Tibial artery (tissue), 4 donors: ENCODE measurements at places on chromosomes 16 and 17.

- H3K36me3 ChIP-seq = no peaks in the 10 kb centered on the region
- H3K27ac ChIP-seq = no peak overlapping the region
- no peaks in the 10 kb centered on the region for H3K27me3 ChIP-seq
- DNase-seq = no peak
Observed at GRCh38 chr17:77767148-77767547, 191.4 kb upstream of the TNRC6C start.

- no peak for DNase-seq
- H3K4me3 ChIP-seq = no peak overlapping the region
- no peaks in the 10 kb centered on the region for H3K4me1 ChIP-seq
- H3K36me3 ChIP-seq = no peaks in the 10 kb centered on the region
Observed at GRCh38 chr17:73690676-73691075, 46.4 kb upstream of the SDK2 start.

DNA sequence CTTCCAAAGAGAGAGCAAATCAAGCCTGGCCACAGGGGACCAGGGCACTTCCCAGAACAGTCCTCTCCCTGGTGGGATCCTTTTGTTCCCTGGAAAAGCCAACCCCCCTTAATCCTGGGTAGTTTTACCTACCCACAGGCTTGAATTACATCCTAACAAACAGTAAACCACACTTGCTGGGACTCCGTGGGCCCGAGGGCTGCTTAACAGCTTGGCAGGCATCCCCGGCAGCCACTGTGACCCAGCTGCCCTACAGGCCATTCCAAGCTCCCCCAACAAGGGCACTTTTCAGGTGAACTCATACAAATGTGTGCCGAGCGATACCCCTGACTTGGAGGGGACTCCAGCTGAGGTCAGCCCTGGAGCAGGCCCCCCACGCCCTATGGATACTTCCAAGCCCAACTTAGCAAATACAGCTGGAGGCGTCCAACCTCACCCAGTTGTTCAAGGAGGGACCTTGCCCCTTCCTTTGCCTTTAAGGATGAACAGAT, 26.4 kb downstream of the ADCY9 start:
- peak overlapping the region; percentile 13 for H3K4me3 ChIP-seq
- H3K4me1 ChIP-seq = peaks cover 49% of the 10 kb centered on the region
- DNase-seq = no peak

DNA sequence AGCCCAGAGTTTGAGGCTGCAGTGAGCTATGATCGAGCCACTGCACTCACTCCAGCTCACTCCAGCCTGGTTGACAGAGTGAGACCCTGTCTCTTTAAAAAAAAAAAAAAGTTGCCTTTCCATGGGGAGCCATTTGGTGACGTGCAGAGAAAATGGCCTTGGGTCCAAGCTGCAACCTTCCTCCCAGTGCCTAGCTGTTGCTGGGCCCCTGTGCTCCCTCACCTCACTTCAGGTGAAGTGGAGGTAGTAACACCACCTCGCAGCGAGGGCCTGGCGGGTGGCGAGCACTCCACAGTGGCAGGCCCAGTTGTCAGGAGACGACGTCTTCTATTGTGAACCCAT, 17.4 kb downstream of the SYT17 start:
- no peak overlapping the region for H3K27ac ChIP-seq
- no peak for DNase-seq
- no peaks in the 10 kb centered on the region for H3K36me3 ChIP-seq
- no peak overlapping the region for H3K4me3 ChIP-seq
- H3K4me1 ChIP-seq = no peaks in the 10 kb centered on the region

DNA sequence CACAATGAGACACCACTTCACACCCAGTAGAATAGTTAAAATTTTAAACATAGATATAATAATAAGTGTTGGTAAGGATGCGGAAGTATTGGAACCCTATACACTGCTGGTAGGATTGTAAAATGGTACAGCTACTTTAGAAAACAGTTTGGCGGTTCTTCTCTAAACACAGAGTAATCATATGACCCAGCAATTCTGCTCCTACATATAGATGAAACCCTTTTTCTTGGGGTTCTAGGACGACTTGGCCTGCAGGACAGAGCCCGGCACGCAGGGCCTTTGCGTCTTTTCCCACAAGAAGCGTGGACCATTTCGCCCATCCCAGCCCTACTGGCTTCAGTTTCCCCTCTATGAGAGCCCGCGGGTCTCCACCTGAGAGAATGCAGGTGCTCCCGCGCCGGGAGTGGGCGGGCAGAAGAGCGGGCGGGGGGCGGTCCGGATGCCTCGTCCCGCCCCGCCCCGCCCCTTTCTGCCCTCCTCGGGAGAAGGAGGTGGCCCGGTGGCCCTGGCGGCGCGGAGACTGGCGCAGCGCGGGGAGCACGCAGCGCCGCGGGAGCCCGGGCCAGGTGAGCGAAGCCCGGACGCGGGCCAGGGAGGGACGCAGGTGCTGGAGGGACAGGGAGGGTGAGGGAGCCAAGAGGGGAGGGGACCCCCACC, at the start of gene SDR42E2:
TSS of gene SDR42E2 (plus strand) at position 508 of the 657 bp plus-strand sequence. CDS start 3,077 bp downstream, outside the sequence.
- H3K4me1 ChIP-seq = peaks cover 6% of the 10 kb centered on the region
- no peak within 1 kb of the TSS for H3K27ac ChIP-seq
- no peak for DNase-seq
- no peaks in the 10 kb centered on the region for H3K36me3 ChIP-seq
- H3K4me3 ChIP-seq = no peak within 1 kb of the TSS

DNA sequence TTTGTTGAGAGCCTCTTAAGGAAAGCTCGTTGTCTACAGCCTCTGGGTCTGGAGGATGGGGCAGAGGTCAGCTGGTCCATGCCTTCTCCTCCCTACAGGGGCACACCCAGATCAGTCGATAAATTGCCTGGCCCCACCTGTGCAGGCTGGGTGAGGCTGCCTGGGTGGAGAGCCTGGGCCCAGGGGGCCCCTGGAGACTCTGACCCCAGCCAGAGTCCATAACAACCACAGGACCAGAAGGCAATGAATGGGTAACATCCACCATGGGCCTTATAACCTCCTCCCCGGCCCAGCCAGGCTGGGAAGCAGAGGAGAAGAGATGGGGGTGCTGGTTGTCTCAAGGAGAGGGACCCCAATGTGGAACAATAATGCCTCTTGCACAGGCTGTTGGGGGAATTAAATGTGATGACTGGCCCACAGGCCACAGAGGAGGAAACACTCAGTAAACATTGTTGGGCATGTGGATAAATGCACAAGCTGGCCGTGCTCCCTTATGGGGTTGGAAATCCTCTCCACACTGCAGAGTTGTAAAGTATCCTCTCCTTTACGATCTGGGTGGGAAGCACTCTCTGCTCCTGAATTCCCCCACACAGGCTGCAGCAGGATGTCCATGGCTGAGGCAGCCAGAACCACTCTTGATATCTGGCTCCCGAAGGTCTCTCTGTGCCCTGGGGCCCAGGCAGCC, 56.7 kb upstream of the TOB1 start:
- DNase-seq = no peak
- H3K4me1 ChIP-seq = peaks cover 3% of the 10 kb centered on the region
- H3K27me3 ChIP-seq = no peaks in the 10 kb centered on the region

DNA sequence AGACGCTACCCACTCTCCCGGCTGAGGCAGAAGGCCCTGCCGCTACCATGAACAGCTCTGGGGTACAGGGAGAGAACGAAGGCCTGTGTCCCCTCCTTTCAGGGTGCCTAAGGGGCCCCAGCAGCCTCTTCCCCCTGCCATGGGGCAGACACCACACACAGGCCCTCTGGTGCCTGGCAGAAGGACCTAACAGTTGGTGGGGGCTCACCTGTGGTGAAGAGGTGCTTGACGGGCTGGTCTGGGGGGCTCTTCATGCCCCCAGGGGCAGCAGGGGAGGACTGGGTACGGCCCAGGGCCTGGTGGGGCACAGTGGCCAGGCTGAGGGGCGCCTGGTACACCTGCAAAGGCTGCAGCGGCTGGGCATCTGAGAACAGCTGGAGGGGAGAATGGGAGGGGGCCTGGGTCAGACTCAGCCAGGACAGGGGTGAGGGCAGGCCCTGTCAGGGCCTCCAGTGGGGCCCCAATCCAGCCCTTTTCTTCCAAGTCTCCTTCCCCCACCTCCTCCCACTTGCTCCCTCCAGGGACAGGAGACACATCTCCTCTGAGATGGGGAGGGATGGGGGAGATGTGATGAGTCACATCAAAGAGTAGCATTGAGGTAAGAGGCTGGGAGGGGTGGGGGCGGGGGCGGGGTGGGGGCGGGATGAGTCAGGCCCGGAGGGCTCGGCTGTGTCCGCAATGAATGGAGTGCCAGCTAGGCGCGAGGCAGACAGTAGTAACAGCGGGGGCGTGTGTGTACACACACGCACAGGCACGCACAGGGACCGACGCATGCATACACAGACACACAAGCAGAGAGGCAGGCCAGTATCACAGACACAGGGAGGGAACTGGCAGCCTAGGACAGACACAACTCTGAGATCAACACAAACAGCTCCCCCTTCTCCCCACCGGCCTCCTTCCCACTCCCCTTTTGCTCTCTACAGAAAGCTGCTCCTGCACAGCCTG, 16.1 kb downstream of the G6PC3 start:
- peak overlapping the region; percentile 39 for H3K27ac ChIP-seq
- peaks cover 88% of the 10 kb centered on the region for H3K36me3 ChIP-seq
- no peaks in the 10 kb centered on the region for H3K27me3 ChIP-seq
- H3K4me1 ChIP-seq = no peaks in the 10 kb centered on the region
- H3K4me3 ChIP-seq = no peak overlapping the region

- H3K4me3 ChIP-seq = no peak overlapping the region
- peaks cover 30% of the 10 kb centered on the region for H3K36me3 ChIP-seq
- peaks cover 11% of the 10 kb centered on the region for H3K4me1 ChIP-seq
- H3K27me3 ChIP-seq = no peaks in the 10 kb centered on the region
Observed at GRCh38 chr17:6643451-6644125, 2.7 kb downstream of the TXNDC17 start.

- no peaks in the 10 kb centered on the region for H3K4me1 ChIP-seq
- no peak overlapping the region for H3K4me3 ChIP-seq
- DNase-seq = no peak
- H3K27me3 ChIP-seq = no peaks in the 10 kb centered on the region
- no peaks in the 10 kb centered on the region for H3K36me3 ChIP-seq
Observed at GRCh38 chr16:51649631-51650030, 498.6 kb upstream of the SALL1 start.

- no peaks in the 10 kb centered on the region for H3K4me1 ChIP-seq
- no peak overlapping the region for H3K27ac ChIP-seq
- peaks cover 45% of the 10 kb centered on the region for H3K36me3 ChIP-seq
Observed at GRCh38 chr16:27759967-27760788, 210.2 kb downstream of the KATNIP start.

DNA sequence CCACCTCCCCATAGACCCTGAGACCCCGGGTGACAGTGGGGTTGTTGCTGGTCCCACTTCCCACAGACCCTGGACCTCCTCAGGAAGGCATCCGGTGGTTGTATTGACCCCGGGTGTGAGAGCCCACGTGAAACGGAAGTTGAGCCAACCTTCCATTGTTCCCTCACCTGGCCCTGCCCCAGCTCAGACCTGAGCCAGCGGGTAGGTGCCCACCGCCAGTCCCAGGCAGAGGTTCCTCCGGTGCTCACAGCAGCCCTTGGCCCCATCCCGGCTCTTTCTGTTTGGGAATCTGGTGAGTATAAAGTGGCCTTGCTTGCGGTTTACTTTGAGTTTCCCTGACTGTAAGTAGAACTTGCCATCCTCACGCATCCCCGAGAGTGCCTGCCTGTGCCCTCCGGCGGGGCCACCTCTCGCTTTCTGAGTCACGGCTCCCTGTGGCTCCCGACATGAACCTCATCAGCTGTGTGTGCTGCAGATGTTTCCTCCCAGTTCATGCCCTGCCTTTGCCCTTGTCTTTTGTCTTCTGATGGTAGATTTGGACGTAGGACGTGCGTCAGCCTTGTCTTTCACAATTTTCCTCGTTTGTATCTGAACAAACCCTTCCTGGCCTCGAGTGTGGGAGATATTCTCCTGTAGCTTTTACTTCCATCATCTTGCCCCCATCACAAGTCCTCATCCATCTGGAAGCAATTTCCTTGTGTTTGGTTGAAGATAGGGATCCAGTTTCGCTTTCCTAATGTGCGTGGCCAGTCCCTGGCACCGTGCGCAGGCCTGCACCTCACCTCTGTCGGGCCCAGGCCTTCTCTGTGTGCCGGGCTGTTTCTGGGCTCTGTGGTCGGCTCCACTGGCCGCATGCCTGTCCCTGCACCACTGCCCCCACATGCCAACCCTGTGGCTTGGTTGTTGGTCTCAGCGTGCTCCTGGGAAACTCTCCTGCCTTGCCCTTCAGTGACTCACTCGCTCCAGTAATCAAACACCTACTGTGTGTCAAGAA, 76.0 kb downstream of the METRNL start:
- peak; percentile 69 for DNase-seq
- no peak overlapping the region for H3K27ac ChIP-seq
- peaks cover 9% of the 10 kb centered on the region for H3K4me1 ChIP-seq
- no peak overlapping the region for H3K4me3 ChIP-seq
- H3K27me3 ChIP-seq = no peaks in the 10 kb centered on the region

DNA sequence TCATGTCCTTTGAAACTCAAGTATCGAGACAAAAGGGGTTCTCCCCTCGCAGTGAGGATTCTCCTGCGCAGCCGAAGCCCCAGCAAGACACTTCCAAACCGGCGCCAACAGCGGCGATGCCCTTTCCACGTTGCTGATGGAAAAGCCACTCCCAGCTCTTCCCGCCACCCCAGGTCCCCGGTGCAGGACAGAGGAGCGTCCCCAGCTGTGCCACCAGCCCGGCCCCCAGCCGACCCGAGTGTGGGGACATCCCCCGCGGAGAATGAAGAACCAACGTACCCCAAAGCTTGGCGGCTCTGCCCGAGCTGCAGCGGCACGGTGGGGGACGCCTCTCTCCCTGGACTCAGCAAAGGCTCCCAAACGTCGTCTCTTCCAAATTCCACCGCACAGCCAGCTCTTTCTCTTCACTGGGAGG, 573 bp downstream of the CHST6 start:
- no peak for DNase-seq
- H3K4me3 ChIP-seq = peak overlapping the region; percentile 46
- H3K4me1 ChIP-seq = peaks cover 23% of the 10 kb centered on the region
- no peaks in the 10 kb centered on the region for H3K27me3 ChIP-seq
- H3K36me3 ChIP-seq = no peaks in the 10 kb centered on the region

DNA sequence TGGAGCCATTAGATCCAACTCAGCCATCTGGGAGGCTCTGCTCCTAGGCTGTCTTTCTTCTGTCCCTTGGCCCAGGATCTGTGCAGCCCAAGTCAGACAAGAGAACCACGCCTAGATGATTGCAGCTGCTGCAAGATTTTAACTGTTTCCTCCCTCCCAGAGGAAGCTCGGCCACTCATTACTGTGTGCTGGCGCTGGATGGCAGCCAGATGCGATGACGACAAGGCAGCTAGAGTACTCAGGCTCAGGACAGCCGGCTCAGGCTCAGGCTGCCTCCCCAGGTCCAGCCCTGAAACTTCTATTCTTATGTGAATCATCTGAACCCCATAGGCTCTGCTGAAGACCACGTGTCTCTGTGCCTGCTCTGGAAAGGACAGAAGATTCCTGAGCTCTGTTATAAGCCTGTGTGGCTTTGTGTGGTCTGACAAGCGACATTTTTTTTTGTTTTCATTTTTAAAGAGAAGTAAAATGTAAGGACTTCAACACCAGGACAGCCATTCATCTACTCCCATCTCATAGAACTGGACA, 32.1 kb upstream of the FBXW10B start:
- H3K27me3 ChIP-seq = no peaks in the 10 kb centered on the region
- H3K4me1 ChIP-seq = peaks cover 19% of the 10 kb centered on the region
- DNase-seq = peak; percentile 95
- H3K4me3 ChIP-seq = peak overlapping the region; percentile 54
- no peaks in the 10 kb centered on the region for H3K36me3 ChIP-seq
- H3K27ac ChIP-seq = peak overlapping the region; percentile 61
